ENCODE measurements at places on chromosomes 6 and 20.

GRCh38 chr20:45409521-45410272 is 1.6 kb downstream of the DBNDD2 start:
- no peak for DNase-seq

GRCh38 chr6:149181304-149181703 is 136.2 kb upstream of the TAB2 start:
- DNase-seq, result no peak

GRCh38 chr20:3483784-3484183 is 13.0 kb downstream of the ATRN start:
- DNase-seq, result no peak

DNA sequence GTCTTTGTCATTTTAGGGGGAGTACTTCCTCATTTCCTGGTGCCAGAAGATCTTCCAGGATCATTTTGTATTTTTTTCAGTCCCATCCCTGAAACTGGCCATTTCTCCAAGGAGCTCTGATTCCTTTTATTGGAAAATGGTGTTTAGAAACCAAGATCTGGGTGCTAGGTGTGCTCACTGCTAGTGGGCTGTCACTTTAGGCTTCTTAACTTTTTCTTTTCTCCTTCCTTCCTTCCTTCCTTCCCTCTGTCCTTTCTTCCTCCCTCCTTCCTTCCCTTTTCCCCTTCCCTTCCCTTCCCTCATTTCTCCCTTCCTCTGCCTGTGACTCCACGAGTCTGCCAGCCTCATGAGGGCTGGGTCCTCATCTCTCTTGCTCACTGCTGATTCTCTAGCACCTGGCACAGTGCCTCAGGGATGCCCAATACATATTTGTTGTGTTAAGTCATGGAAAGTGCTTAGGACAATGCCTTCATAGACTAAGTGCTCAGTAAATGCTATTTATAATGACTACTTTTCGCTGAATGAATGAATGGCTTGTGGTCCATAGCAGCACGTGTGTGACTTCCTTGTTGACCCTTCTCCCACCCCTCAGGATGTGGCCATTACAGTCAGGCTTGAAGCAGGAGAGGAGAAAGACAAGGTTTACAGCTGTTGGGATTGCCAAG is 36.9 kb downstream of the APCDD1L start:
- no peak for DNase-seq

GRCh38 chr6:108419474-108419873 is 124.6 kb downstream of the AFG1L start:
- DNase-seq, result no peak

DNA sequence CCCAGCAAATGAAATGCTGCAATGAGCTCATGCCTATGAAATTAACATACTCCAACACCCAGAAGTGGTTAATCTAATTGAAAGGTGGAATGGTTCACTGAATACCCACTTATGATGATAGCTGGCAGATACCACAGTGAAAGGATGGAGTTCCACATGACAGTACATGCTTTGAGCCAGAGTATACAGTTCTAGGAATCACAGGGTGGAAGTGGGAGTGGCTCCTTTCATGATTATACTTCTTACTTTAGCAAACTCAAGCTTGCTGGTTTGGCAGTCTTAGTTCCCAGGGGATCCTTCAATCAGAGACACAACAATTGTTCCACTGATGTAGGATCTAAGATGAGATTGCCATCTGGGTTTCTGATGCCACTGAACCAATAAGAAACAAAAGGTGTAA is 21.5 kb downstream of the CD164 start:
- DNase-seq, result no peak

- no peak for DNase-seq
These were observed 17.7 kb downstream of the SLC12A5 start for GRCh38 chr20:46046588-46047310.

- DNase-seq, result no peak
These were observed 174.5 kb downstream of the MRPL14 start for GRCh38 chr6:43952746-43953145.

GRCh38 chr20:50286174-50286511 is 95.5 kb downstream of the CEBPB start:
- DNase-seq, result no peak

DNA sequence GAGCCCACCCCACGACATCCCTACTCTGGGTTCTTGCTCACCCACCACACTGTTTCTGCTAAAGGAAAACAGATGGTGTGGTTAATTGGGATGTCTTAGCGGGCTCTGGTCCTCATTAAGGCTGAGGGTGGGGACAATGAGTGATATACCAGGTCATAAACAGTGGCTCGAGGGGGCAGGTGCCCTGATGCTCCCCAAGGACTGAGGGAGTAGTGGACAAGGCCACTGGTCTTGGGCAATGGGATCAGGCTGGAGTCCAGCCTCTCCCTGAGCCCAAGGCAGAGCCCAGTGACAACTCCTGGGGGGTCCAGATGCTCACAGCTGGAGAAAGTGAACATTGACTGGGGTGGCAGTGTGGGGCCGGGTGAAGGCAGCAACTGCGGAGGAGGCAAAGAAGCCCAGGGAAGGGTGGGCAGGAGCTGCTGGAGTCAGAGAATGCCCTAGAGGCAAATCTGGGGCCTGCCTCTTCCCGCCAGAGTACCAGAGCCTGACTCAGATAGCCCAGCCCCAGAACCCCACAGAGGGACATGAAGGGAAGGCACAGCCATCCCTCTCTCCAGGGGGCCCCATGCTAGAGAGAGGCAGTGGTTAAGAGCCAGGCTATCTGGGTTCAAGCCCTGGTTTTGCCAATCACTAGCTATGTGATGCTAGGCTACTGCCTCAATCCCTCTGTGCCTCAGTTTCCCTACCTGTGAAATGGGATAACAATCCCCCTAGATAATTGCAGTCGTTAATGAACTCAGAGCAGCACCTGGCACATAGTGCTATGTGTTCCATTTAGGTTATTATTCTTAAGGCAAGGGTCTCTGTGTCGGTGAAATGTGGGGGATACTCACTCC is 72.3 kb downstream of the MRPL14 start:
- DNase-seq, result no peak

DNA sequence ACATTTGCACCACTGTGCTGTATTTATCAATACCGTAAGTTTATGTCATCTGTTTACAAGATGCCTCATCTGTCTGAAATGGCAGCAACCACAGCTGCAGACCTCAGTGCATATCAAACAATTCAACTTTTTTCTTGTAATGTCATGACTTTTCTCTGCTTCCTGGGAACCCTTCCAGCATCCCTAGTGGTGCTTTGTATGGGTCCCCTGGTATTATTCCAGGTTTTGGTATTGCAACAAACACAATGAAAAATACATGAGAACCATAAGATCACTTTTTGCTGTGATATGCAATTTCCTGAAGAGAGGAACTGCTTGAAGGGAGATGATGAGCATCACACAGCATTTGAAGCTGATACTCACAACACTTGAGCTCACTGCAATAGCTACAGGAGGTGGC is 12.0 kb upstream of the TXNDC5 start:
- peak; percentile 62 for DNase-seq

DNA sequence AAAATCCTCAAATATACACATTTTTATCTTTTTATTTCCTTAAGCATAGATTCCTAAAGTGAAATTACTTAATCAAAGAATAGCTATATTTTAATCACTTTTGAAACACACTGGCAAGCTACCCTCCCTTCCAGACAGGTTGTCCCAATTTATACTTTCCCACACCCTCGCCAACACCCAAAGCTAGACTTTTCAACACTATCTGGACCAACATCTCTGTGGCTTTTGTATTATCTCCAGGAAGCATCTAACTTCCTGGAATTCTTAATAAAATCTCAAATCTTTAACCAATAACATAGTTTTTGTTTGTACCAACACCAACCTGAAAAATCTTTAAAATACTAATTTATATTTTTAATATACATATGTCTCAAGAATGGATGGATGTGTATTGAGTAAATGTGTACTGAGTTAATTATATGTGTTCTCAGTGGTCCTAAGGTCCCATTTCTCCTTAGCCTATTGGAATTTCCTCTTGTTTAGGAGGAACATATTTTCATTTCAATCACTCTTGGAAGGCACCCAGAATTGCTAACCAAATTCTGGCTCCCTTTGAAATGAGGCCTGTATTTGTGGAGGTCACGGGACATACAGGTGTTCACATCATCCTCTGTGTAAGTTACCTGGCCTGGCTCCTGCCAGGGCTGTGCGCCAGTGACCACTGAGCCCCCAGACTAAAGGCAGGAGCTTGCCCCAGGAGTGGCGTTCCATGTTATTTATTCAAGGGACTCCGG is 17.4 kb upstream of the GFOD1 start:
- DNase-seq, result no peak

DNA sequence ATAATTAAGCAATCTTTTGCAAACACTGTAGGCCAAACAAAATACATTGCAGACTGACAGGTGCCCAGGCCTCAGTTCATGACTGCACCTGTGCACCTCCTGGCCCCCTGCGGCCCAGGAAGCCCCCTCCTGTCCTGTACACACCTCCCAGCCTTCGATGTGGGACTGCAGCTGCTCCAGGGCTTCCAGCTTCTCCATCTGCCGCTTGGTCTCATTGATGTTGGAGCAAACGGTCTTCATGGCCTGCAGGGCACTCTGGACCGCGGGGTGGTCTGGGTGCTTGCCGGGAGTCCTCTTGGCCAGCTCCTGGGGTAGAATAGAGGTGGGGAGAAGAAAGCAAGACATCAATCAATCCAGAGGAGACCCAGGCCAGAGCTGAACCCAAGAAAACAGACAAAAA is 119.7 kb downstream of the PREX1 start:
- no peak for DNase-seq

DNA sequence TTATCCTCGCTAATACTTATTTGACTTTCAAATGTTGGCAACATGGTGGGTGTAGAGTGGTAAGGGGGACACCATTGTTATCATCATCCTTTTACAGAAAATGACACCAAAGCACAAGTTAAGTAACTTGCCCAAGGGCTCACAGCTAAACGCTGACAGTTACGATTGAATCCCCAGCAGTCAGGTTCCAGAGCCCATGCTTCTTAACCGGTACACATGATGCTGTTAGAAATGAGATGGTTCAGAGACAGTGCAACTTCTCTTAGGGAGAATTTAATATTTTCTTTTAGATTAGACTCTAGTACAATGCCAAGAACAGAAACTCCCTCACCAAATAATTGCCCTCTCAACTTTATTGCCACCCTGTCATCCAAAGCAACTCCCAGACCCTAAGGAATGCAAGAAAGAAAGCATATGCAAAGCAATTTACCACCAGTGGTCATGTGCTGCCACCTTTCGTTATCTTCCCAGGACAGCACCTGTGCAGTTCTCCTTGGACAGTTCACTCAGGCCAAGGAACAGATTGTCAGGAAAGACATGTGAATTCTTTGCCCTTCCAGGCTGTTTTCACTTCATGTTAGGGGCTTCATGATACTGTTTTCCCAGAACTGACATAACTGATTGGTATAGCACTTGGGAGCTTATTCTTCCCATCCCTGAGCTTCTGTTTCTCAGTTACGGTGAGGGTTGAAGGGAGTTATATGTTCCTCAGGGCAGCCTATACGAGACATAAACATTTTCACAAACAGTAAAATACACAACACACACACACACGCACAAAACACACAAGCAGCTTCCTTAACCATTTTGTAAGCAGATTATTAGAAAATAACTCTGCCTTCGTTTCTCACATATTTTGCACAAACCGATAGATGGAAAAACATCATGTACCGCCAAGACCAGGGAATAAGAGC is 5.1 kb downstream of the HLA-DMA start:
- no peak for DNase-seq

DNA sequence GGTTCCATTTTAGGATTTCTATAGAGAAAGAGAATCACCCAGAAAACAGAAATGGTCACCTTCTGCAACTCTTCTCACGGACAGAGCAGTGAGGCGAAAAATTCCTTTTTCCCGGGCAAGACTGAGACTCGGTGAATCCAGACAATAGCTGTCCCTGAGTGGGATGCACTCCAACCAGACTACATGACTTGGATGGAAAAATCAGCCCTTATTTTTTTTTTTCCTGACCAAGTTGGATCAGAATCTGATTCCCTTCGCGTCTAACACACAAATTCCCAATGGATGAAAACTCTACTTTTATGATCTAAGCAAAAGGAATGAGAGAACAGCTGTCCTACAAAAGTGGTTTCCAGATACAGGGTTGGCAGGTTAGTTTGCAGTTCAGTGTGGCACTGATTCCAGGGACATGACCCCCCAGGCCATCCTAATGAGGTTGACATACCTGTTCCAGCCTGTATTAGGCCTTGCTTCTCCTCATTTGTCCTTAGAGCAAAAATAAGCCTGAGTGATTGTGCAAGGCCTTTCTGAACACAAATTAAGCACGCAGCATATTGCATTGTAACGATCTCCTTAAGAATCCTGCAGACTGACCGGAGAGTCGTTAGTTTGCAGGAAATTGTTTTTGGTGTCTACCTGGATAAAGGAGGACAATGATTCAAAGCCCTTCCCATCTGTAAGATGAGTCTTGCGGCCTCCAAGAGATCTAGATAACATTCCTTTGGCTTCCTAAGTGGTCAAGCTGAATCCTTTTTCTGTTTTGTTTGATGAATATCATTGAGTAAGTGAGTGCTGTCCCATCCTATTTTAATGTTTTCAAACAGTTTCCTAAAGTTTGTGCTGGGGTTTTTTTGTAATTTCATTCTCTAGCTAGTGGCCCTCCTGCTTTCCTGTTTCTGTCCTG is 1.5 kb upstream of the NEDD9 start:
- DNase-seq, result no peak

- no peak for DNase-seq
These were observed 622.6 kb upstream of the PTCHD4 start for GRCh38 chr6:48733581-48733980.

DNA sequence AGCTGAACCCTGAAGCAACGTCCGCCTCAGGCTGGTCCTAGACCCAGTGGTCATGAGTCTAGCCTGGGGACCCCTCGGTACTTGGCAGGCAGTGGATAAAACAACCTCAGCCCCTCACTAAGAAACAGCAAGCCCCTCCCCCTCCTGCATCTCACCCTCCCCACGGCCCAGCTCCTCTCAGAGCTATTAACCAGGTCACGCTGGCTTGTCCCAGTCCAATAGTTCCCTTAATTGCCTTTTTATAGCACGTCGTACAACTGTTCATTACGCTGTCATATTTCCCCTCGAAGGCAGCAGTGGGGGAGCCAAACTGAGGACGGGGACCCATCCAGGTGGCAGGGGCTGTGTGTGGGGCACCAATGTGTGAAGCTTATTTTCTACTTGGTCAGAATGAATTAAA is 8.6 kb upstream of the SLC32A1 start:
- no peak for DNase-seq
